Activated CD4-positive, alpha-beta T cell treated with anti-CD3 and anti-CD28 coated beads, Interleukin-2, amount 50 U/mL, for 24 hours (primary cell): ENCODE measurements at places on chromosomes 2 and 18.

- DNase-seq = no peak
Measured at GRCh38 chr2:127985735-127986134, 42.1 kb downstream of the SAP130 start.

DNA sequence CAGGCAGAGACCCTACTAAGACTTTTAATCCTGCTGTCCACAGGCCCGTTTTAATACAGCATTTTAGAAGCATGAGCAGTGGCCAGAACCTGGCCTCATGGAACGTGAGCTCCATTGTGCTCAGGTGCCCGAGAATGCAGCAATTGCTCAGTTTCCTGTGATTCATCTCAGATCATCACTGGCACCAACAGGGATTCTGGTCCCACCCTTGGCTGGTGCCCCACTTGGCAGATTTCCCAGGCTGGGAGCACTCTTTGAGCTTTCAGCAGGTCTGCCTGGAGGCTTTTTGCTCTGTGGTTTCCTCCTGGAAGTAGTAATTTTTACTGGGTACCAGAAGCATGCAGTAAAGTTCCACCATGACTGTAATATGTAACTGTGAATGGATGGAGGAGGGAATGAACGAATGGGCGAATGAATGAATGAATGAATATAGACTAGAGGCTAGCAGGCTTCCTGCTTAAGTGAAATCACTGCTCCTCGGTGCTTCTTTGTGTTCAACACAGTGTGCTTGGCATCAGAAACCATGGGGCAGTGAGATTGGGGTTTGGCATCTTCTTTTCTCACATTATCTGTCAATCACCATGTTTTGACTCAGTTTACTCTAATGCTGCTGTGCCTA lies 312.9 kb downstream of the PRKCE start:
- DNase-seq = no peak

DNA sequence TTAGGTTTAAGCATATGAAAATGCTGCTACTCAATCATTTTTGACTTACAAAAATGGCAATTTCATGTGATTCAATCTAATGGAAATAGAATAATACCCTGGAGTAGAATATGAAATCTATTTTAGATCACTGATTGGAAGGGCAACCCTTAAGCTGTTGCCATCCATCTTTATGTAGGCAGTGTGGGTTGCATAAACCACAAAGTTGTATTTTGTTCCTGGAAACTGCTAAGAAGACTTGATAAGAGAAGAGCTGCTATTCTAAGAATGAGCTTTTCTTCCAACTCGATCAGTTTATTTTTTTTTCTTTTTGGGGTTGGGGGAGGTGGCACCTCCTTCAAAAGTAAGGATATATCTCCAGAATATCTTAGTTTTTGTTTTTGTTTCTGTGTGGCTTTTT lies 60.2 kb downstream of the CAVIN2 start:
- DNase-seq = no peak

- DNase-seq = no peak
Measured at GRCh38 chr2:53559302-53559966, 208.2 kb upstream of the CHAC2 start.
